ENCODE measurements at places on chromosomes 13 and 19. TPM values are rescaled to one million over a fixed set of nuclear protein-coding genes. Genes with fewer than 3 reads are reported as not detected.

- H3K27ac ChIP-seq, result no peak overlapping the region
- H3K4me1 ChIP-seq, result no peaks in the 10 kb centered on the region
- no peak overlapping the region for H3K4me3 ChIP-seq
- no peak for DNase-seq
Observed at GRCh38 chr13:33411312-33411711, 125.8 kb upstream of the STARD13 start.

GRCh38 chr13:59178344-59178743 is 985.4 kb downstream of the DIAPH3 start:
- H3K27ac ChIP-seq, result no peak overlapping the region
- DNase-seq, result no peak
- no peaks in the 10 kb centered on the region for H3K27me3 ChIP-seq
- H3K36me3 ChIP-seq, result no peaks in the 10 kb centered on the region
- no peaks in the 10 kb centered on the region for H3K4me1 ChIP-seq

DNA sequence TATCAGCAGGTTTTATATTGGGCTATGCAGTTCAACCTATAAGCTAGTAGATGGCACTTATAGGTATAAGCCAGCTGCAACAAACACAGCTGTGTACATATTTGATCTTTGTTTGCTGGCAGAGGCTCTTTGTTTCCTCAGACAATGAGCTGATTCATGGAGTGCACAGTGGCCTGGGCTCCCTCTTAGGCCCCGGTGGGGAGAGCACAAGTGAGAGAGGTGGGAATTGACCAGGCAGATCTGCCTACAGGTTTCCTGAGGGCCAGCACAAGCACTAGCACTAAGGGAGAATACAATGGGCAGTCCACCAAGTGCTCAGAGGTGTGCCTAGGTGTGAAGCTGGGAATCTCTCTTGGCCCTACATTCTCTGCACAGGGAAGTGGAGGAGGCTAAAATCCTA is 1390.7 kb downstream of the SLITRK5 start:
- no peaks in the 10 kb centered on the region for H3K27me3 ChIP-seq
- no peak for DNase-seq
- H3K27ac ChIP-seq, result no peak overlapping the region

GRCh38 chr13:24308488-24309020 is 826 bp upstream of the C1QTNF9 start:
- no peak overlapping the region for H3K4me3 ChIP-seq
- no peak overlapping the region for H3K27ac ChIP-seq
- H3K4me1 ChIP-seq, result no peaks in the 10 kb centered on the region
- peaks cover 20% of the 10 kb centered on the region for H3K36me3 ChIP-seq
- DNase-seq, result no peak

DNA sequence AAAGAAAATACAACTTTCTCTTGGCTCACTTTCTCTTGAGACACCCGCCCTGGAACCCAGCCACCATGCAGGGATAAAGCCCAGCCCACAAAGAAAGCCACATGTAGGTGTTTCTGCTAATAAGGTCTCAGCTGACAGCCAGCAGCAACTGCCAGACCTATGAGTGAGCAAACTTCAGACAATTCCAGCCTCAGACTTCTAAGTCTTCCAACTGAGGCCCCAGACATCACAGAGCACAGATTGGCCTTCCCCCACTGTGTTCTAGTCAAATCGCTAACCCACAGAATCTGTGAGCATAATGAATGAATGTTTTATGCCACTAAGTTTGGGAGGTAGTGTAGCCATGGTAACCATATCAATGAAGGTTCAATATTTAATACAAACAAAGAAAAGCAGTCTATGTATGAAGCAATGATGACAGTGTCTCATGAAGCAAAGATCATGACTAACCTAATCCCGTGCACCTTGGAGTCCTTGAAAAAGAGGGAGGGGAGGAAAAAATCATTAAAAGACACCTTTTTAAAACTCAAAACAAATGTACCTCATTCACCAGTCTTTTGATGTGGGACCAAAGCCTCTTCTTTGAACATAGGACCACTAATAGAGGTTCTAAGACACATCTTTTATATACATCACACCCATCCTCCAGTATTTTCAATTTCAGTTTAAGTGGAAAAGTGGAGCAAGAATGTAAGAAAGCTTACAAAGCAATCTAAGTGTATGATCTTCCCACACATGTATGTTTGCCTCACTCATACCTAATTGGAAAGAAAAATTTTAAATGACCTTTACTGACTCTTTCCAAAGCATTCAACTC is 6.2 kb downstream of the MRPS31 start:
- H3K4me3 ChIP-seq, result peak overlapping the region; percentile 5
- H3K27me3 ChIP-seq, result no peaks in the 10 kb centered on the region
- H3K4me1 ChIP-seq, result peaks cover 45% of the 10 kb centered on the region
- DNase-seq, result no peak
- peak overlapping the region; percentile 82 for H3K27ac ChIP-seq
- peaks cover 49% of the 10 kb centered on the region for H3K36me3 ChIP-seq

GRCh38 chr19:21023901-21024300 is 3.4 kb downstream of the ZNF430 start:
- H3K36me3 ChIP-seq, result peaks cover 77% of the 10 kb centered on the region
- H3K4me3 ChIP-seq, result peak overlapping the region; percentile 49
- H3K27me3 ChIP-seq, result no peaks in the 10 kb centered on the region
- H3K4me1 ChIP-seq, result peaks cover 44% of the 10 kb centered on the region
- DNase-seq, result no peak
- H3K27ac ChIP-seq, result peak overlapping the region; percentile 73

- no peak overlapping the region for H3K4me3 ChIP-seq
- no peaks in the 10 kb centered on the region for H3K4me1 ChIP-seq
- peaks cover 3% of the 10 kb centered on the region for H3K27me3 ChIP-seq
- no peak overlapping the region for H3K27ac ChIP-seq
- H3K36me3 ChIP-seq, result no peaks in the 10 kb centered on the region
Observed at GRCh38 chr13:100040196-100040595, 48.7 kb upstream of the PCCA start.

Gene MYBPC2
- total RNA-seq, result 0.21 TPM

Gene SLC10A2
- not detected for total RNA-seq

Gene GPC5
- total RNA-seq, result 0.57 TPM
